ENCODE measurements at places on chromosomes 2 and 18.

DNA sequence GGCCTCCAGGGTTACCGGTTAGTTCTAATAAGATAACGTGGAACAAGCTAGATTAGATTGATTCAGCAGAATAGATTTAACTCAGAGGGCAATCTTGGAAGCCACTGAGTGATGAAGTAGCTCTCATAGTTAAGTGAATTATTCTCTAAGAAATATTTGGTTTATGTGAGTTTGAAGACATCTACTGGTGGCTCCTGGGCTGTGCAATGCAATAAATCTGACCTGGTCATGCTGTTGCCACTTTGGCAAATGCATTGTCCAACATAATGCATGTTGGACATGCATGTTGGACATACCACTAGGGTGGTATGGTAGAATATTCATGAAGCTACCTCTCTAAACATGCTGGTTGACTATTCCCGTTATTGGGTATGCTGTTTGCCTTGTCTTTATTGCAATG, 493.7 kb upstream of the VRK2 start:
- no peak for DNase-seq

DNA sequence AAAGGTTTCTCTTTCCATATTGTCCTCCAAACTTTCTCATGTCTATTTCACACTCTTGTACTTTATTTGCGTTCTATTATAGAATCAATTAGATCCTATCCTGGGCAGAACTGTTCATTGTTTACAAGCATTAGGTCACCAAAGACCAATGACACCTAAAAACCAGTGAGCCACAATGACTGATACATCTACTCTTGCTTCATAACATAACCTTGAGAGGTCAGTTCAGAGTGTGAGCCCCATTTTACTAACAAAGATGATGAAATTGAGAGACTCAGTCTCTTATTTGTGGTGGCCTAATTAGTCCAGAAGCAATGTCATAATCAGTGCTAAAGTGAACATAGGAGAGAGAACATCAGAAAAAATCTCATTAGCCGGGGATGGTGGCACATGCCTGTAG, 248.9 kb upstream of the RBBP8 start:
- no peak for DNase-seq

GRCh38 chr2:143545949-143546255, 416.7 kb downstream of the ARHGAP15 start:
- no peak for DNase-seq

DNA sequence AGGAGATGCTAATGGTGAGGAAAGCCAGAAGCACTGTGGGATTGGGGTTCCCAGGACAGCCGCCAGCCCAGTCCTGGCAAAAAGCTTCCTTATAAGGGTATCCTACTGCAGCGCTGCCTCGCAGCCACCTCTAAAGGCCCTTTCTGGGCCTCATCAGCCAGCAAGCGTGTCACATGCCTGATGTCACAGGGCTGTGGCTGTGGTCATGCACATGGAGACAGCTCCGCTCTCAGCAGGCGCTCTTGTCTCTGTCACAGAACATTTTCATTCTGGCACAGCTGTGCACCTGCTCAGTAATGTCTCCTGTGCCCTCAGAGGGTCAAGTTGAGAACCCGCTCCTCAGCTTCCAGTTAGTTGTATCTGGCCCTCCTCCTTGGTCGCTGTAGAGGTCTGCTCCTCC, 17.7 kb upstream of the MAL start:
- DNase-seq = no peak

- DNase-seq = no peak
Measured at GRCh38 chr2:192901446-192901845, 706.7 kb upstream of the TMEFF2 start.

DNA sequence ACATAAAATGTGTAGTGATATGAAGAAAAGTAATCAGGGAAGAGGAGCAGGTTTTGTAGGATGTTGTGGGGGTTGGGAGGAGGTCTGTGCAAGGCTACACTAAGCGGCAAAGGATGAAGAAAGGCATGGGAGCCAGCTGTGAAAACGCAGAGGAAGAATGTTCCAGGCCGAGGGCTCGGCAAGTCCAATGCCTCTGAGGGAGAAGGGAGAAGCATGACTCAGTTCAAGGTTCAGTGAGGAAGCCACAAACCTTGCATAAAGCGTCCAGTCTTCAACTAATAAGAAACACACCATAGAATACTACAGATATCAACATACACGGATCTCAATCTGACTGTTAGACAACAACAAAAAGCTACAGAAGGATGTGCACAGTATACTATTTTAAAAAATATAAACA, 16.2 kb downstream of the EPB41L3 start:
- no peak for DNase-seq

- no peak for DNase-seq
Measured at GRCh38 chr2:66323406-66323805, 111.5 kb upstream of the MEIS1 start.

DNA sequence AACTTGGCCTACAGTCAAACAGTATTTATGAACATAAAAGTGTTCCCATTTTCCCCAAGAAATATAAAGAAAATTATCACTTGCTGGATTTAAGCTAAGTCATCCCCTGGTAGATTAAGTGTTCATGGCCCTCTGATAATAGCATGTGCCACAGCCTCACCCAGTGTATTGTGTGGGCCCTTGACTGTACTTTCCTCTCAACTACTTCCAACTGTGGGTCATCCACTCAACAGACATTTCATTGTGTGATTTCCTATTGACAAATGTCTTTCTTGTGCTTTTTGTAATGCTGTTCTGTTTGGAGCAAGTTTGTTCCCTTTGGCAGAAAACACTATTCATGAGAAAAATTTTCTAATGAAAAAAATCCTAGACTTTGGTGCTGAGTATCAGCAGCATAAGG, 48.4 kb upstream of the TMEM17 start:
- DNase-seq = no peak

- DNase-seq = no peak
Measured at GRCh38 chr2:40395169-40396073, 56.5 kb downstream of the SLC8A1 start.

DNA sequence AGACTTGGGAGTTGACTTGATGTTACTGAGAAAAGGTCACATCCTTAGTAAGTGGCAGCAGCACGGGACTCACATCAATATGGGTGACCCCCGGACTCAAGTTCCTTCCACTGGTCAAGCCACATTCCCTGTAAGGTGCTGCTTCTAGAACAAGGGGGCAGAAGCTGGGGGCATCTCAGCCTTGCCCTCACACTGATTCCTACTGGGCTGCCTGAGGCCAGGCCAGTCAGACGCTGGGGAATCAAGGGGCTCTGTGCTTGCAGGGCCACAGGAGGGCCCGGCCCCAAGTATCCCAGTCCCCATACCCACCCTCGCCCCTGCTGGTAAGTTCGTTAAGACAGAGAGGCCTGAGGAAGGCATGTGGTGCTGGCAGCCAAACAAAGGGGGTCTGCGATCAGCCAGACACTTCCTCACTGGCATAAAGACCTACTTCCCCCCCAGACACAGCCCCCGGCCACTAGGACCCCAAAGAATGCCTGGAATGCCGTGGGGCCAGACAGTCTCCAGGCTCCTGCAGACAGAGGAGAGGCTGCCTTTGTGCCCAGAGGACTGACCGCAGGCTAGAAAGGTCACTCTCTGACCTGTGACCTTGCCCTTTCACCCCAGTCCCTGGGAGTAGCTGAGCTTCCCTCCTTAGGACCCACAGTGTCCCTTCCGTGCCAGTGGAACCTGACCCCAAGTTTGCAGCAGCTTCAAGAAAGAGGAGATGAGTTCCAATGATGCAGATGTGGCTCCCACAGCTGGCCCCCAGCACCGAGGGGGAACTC, 83.6 kb downstream of the HS1BP3 start:
- no peak for DNase-seq

GRCh38 chr2:184534986-184535385, 63.3 kb upstream of the ZNF804A start:
- DNase-seq = no peak

GRCh38 chr18:75364512-75365253, 62.8 kb downstream of the SMIM21 start:
- no peak for DNase-seq

DNA sequence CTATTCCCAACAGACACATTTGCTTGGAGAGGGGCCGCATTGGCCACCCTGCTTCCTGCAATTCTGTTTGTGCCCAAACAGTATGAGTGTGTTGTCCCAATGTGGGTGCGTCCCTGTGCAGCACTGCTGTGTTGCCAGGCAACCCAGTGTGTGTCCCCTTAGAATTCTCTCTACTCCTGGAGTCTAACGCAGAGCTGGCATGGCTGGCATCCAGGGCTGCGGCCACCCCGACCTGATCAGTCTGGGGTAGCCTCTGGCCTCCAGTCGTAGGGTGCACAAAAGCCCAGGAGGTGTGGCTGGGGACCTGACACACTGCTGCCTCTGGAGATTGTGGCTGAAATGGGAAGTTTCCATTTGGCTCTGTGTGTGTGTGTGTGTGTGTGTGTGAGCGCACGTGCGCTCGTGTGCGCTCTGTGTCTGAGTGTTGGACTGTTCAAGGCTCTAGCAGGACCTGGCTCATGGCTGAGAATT, 48.0 kb downstream of the TEX44 start:
- no peak for DNase-seq

DNA sequence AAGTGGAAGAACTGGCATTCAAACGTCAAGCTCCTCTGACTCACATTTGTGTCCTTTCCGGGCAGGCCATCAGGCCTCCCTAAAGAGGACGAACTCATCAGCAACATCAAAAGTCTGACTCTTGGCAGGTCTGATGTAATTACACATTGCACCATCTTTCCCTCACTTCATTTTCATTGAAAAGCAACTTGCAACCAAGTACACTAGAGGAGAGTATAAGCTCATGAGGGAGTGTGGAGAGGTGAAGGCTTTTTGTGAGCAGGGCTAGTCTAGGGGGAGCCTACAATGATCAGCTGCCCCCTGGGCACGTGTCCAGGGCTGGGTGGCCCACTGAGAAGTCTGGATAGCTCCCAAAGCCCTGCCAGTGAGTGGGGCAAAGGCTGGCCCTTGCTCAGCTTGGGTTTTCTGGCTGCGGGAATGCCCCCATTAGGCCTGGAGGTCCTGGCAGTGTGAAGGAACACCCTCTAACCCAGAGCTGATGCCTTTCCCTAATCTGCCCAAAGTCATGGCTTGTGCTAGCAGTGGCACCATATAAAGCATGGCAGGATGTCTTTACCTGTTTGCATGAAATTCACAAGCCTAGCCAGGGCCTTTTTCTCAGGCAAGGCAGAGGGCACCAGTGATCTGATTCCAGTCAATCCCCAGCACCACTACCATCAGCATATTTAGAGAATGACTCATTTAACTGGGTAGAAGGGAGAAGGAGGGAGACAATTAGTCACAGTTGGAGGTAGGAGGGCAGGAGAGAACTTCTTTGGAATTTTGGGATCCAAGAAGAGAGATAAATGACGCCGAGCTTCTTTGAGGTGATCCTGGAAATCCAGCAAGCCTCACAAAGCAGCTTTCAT, 8.5 kb upstream of the DAW1 start:
- DNase-seq = no peak

DNA sequence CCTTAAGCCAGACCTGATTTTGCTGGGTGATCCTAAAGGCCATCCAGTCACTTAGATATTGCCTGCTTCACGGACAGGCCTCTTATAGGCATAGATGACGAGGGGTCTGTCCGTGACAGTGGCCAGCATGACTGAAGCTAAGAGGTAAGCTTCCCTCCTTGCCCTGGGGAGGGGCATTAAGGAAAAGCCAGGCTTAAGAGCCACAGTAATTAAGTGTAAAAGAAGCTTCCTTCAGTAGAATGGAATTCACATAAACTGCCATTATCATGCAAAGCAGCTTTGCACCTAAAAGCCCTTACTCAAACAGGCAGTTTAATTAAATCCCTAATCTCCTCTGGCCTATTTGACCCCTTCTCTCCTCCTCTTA, 99.4 kb upstream of the PKDCC start:
- no peak for DNase-seq

DNA sequence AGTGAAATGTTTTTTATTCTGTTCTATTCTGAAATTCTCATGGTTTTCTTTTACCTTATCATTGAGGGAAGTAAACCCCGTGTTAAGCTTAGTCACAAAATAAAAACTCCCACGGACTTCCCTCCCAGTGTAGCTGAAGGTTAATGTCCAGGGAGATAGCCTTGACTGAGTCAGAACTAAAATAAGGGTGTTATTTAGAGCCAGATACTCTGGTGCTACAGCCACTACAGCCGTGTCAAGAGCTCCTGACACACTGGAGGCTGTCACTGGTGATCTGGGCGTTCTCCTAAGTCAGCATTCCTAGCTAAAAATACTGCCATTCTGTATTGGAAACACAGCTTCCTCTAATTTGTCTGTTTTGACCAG, 82.0 kb upstream of the RANBP2 start:
- no peak for DNase-seq

GRCh38 chr18:46321955-46322354, 217.8 kb downstream of the HAUS1 start:
- DNase-seq = no peak

- DNase-seq = no peak
Measured at GRCh38 chr2:235098269-235098668, 146.5 kb downstream of the SH3BP4 start.

GRCh38 chr18:11851806-11852337, 659 bp downstream of the CHMP1B start:
- DNase-seq = no peak

GRCh38 chr2:239315308-239315707, 85.5 kb downstream of the HDAC4 start:
- DNase-seq = no peak

GRCh38 chr2:85248773-85249509, 78.8 kb downstream of the TGOLN2 start:
- no peak for DNase-seq
